Stimulated activated CD8-positive, alpha-beta memory T cell treated with anti-CD3 and anti-CD28 coated beads, Interleukin-4, amount 100 ng/mL, for 4 hours (primary cell): ENCODE measurements at places on chromosomes 1 and 21.
A peak's percentile ranks its signal among the peaks of the same experiment; 100 is the strongest.

DNA sequence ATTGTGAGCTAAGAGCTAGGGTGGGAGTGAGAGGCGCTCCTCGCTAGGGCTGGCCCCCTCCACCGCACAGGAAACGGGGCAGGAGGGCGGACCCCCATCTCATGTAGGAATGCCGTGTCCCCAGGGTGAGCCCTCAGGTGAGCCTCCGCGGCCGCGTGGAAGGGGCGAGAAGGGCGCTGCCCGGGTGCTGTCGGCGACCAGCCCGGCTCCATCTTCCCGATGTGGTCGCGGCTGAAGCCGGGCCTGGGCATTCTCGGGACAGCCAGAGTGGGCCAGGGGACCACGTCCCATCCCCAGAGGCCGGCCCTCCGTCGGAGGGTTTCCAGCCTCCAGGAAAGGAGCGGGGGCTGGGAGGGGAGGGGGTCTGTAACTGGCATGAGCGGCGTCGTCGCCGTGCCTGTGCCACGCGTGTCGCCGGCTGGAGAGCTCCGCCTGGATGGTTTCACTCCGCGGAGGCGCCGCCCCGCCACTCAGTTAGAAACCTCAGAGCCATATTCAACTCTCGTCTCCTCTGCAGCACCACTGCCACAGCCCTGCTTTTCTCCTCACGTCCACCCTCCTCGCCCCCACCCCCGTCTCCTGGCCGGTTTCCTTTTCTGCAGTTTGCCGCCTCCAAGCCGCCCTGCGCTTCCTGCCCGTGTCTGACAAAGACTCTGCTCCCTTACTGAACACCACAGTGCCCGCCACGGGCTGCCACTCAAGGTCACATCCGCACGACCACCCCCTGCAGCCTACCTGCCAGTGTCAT, at the start of gene TMEM269:
TMEM269 (plus strand) TSS at position 46 of the 748 bp plus-strand sequence. CDS start 4,903 bp downstream, outside the sequence.
- peak; percentile 12 for DNase-seq

DNA sequence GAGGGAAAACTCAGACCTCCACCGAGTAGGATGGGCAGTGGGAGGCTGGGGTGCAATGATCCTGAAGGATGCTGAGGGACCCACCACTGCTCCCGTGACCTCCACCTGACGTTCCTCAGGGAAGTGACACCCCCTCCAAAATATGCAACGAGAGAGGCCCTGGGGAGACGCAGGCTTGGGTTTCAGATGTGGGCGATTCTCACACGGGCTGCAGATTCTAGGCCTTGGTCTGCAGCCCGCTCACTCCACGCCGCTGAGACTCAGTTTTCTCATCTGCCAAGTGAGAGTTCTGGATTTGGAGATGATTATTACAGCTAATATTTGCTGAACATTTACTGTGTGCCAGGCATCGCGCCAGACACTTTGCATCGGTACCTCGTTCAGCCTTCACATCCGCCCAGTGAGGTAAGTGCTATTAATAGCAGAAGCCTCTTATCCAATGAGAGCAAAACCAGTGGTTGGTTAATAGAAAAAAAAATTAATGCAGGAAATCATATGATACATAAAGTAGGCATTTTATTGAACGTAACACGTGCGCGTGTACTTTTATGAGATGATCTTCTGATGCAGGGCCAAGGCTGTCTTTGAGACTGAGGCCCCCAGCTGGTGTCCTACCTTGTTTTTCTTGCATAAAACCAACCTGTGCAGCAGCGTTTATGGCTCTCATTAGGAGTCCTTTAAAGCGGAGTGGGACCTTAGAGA, 102.0 kb upstream of the RUNX3 start:
- DNase-seq, result no peak

- DNase-seq, result no peak
Measured at GRCh38 chr21:17947531-17947930, 128.4 kb upstream of the C21orf91 start.

DNA sequence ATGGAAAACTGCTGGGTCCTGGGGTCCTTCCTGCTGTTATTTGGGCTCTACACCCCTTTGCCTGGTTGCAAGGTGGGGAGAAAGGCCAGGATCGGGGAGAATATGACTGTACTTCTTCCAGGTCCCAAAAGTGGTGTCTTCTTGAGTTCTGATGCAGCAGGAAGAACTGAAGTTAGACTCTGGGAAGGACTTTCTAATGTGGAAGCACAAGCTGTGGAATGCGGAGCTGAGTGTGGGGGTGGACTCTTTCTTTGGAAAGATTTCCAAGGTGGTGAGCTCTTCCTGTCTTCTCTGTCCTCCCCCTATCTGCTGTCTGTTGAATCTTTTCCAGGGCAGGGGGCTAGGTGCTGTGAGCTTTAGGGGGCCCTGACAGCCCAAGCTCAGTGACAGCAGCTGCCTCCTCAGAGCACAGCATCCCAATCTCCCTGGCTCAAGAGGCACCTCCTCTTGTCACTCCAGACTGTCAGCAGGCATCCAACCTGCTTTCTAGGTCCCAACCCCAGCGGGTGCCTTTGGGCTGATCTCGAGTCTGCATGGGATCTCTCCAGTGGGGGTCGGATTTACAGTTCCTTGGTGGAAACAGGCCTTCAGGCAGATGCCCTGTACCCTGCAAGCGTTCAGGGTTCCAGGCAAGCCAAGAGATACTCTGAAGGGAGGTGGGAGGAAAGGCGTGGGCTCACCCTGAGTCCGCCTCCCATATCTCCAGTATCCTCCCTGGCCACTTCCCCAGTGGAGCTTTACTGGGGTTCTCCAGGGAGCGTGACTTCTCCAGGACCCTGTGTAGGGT, 23.2 kb downstream of the ADORA1 start:
- no peak for DNase-seq

DNA sequence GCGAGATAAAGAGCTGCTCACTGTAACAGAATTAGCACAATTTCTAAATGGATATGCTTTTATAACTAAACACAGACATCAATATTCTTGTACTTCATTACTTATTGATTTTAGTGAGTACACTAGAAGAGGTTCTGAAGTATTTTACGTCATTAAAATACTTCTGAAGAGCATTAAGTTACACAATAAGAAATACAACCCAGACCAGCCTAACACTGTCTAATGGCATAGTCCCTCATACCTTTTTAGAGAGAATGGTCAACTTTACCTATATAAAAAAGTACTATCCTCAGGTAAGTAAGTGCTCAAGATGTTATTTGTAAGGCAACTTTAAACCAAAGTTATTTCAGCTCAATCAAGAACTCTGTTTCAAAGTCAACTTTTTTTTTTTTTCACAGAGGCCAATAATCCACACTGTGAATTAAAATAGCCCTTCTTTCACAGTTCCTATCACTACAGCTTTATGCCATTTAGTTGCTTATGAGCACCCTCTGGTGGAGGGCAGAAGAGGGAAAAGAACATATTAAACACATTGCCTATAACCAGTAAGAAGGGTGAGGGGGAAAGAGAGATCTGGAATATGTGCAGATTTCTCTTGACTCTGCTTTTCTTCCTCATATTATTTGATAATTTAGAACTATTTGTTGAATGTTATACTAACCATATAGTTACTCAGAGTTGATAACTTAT, 182.1 kb upstream of the DMRTA2 start:
- DNase-seq, result no peak

GRCh38 chr1:21325231-21325718, 35.0 kb upstream of the ECE1 start:
- no peak for DNase-seq

DNA sequence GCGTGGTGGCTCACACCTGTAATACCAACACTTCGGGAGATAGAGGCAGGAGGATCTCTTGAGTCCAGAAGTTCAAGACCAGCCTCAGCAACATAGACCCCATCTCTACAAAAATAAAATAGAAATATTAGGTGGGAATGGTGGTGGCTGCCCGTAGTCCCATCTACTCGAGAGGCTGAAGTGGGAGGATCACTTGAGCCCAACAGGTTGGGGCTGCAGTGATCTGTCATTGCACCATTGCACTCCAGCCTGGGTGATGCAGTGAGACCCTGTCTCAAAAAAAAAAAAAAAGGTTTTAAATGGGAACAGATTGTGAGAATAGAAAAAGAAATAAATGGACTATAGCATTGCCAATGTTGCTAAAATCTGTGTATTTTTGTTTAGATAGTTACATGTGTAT, 11.2 kb downstream of the DHX9 start:
- DNase-seq, result no peak

DNA sequence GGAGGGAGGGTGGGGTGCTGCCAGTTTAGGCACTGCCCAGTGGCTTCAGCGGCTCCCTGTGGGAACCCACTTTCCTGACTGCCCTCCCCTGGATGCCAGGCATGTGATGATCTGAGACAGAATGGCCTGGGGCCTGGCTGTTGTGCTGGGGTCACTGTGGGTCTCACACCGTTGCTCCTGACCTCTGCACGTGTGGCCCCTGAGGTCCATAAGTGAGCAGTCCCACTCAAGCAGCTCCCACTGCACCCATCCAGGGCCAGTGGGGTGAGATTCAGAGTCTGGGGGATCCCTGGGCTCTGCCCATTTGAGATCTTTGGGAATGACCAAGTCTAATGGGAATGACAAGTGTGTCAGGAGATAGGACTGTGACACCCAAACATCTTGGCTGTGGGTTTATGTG, 18.0 kb downstream of the PODN start:
- no peak for DNase-seq

DNA sequence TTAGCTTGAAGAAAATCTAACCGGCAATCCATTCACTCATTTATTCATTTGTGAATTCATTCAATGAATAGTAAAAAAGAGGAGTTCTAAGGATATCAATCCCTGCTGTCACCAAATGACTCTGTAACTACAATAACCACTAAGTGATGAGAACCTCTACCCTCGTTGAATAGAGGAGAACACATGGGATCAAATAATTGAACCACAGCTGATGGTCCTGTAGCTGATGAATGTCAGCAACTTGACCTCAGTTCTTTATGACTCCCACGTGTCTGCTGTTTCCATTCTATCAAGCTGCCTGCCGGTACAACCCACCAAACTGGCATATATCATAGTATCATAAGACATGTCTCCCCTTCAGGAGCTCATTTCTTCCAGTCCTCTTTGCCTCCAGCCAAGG, 150.3 kb downstream of the PTGER3 start:
- no peak for DNase-seq

DNA sequence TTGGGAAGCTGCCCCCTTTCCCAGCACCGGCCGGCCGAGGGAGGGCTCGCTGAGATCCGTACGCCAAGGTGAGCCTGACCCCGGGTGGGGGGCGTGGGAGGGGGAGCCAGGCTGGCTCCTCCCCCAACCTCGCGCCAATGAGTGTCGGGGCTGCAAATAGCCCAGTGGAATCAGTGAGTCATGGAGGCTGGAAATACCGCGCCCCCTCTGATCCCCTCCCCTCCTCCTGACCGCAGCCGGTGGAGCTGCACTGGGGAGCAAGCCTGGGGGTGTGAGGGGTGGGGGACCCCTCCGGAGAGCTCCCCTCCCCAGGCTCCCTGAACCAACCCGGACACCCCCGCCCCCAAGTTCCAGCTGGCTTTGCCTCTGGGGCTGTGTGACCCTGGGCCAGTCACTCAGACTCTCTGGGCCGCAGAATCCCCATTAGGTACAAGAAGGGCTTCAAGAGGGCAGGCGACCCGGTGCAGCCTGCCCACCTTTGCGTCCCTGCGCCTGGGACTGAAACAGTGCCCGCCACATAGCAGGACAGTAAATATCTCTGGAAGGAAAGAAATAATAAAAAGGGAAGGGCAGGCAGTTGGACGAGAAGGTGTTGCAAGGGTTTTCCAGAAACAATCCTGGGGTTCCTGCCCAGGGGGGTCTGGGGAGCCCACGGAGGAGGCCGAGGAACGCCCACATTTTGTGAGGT, 4.5 kb downstream of the HSPB7 start:
- DNase-seq, result peak; percentile 30

DNA sequence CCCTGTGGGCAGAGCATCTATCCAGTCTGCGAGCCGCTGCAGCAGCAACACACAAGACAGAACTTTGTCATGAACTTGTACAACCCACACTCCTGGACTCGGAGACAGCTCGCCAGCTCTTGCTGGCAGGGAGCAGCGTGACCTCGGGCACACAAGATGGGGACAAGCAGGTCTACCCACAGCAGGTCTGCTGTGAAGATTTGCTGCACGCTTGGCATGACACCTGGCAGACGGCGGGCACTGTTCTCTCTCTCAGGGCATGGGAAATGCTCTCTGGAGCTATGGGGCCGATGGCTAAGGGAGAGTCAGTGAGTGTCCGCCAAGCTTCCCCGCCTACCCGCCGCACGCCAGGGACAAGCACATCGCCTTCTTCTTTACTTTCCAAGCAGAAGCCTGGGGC, 90.0 kb downstream of the STUM start:
- DNase-seq, result no peak

DNA sequence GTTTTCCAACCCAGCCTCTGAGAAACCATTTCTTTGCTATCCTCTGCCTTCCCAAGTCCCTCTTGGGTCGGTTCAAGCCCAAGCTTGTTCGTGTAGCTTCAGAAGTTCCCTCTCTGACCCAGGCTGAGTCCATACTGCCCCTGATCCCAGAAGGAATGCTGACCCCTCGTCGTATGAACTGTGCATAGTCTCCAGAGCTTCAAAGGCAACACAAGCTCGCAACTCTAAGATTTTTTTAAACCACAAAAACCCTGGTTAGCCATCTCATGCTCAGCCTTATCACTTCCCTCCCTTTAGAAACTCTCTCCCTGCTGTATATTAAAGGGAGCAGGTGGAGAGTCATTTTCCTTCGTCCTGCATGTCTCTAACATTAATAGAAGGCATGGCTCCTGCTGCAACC, 23.8 kb downstream of the EIF2D start:
- DNase-seq, result no peak

- no peak for DNase-seq
Measured at GRCh38 chr1:26696119-26696653, 371 bp downstream of the ARID1A start.

DNA sequence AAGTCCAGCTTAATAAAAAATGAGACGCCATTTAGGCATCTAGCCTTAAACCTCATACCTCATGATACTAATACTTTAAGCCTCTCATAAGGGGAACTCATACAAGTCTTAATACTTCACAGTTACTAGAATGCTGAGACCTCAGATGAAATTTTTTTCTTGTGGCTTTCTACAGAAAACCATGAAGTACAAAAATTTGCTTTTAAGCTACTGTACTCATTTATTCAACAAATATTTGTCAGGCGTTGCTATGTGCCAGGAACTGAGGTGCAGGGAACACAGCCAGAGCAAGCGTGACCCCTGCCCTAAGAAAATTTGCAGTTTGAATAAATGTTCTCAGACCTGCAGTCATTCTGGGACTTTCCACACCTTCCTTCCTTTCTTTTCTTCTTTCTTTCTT, 150.6 kb downstream of the MRPL39 start:
- peak; percentile 4 for DNase-seq

- no peak for DNase-seq
Measured at GRCh38 chr1:36088265-36088576, 471 bp upstream of the ADPRS start.
